ENCODE measurements at places on chromosomes 5 and 9.

DNA sequence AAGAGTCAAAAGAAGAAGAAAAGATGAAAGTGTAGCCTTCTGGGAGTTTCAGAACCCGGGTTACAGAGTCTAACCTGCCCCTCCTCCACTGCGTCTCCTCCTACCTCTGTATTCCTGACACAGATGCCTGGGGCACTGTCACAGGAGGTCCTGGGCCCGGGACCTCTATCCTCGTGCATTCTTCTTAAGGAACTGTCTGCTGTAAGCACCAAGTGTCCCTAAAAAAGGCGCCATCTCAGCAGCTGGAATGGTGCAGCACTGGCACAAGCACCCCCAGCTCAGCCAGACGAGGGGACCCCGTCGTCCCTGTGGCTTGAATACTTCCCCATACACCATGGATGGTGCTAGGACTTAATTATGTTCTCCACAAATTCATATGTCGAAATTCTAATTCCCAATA is 35.8 kb upstream of the MVB12B start:
- DNase-seq = no peak

DNA sequence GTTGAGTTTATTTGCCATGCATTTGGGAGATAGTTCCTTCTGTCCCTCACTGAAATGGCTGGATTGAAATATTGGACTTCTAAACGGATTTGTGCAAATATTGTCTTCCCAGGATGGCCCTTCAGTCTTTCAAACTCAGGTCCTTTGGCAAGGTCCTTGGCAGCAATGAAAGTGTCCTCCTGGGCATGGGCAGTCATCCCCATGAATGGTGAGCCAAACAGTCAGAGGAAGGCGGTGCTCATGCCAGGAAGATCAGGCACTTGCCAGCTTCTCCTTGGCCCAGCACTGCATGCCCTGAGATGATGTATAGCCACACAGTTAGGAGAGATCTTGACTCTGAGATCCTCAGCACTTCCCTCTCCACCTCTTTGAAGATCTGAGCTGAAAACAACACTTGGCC is 221.4 kb upstream of the KLF4 start:
- DNase-seq = no peak

DNA sequence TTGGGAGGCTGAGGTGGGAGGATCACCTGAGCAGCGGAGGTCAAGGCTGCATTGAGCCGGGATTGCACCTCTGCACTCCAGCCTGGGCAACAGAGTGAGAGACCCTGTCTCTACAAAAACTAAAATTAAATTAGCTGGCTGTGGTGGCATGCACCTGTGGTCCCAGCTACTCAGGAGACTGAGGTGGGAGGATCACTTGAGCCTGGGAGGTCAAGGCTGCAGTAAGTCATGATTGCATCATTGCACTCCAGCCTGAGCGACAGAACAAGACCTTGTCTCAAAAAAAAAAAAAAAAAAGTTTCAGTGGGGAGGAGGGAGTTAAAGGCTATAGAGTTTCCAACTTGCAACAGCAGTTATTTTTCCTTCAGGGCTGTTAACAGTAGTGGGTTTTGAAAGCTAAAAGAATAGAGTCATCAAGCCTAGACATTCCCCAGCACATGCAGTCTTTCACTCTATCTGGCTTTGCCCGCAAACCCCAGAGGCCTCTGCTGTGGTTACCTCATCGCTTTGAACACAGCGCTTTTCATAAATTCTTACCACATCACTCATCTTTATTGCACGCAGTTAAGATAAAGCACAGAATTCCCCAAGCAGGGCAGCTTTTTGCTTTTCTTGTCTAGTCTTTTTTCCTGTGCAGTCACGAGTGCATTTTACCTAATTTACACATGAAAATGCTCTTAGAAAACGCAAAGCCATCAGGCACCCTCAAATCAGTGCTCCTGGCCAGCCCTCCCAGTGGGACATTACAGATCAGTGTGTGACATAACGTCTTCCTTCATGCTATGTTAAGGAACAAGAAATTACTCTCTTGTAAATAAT is 8.7 kb upstream of the SLC2A8 start:
- peak; percentile 85 for DNase-seq

- DNase-seq = no peak
These were observed 3.7 kb upstream of the RNF44 start for GRCh38 chr5:176540956-176541337.

GRCh38 chr9:131739133-131739958 is 530 bp downstream of the RAPGEF1 start:
- peak; percentile 55 for DNase-seq

GRCh38 chr9:89863837-89864236 is 259.0 kb downstream of the GADD45G start:
- no peak for DNase-seq

DNA sequence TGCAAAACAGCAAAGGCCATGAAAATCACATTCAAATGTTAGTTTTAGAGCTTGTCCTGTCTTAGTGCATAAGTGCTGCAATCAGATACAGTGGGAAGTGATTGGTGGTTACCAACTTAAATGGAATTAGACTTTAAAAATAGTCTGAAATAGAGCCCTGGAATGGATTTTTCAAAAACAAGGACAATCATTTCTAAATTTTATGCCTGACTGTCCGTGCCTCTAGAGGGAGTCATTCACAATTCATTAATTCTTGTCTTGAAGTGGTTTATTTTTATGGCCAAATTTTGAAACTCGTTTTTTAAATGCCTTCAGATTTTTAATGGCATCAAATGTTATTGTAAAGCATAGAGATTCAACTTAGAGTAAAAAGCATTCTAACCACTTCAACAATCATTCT is 561.8 kb upstream of the DAB2 start:
- DNase-seq = no peak

GRCh38 chr9:107323836-107324585 is 40.9 kb downstream of the RAD23B start:
- no peak for DNase-seq

DNA sequence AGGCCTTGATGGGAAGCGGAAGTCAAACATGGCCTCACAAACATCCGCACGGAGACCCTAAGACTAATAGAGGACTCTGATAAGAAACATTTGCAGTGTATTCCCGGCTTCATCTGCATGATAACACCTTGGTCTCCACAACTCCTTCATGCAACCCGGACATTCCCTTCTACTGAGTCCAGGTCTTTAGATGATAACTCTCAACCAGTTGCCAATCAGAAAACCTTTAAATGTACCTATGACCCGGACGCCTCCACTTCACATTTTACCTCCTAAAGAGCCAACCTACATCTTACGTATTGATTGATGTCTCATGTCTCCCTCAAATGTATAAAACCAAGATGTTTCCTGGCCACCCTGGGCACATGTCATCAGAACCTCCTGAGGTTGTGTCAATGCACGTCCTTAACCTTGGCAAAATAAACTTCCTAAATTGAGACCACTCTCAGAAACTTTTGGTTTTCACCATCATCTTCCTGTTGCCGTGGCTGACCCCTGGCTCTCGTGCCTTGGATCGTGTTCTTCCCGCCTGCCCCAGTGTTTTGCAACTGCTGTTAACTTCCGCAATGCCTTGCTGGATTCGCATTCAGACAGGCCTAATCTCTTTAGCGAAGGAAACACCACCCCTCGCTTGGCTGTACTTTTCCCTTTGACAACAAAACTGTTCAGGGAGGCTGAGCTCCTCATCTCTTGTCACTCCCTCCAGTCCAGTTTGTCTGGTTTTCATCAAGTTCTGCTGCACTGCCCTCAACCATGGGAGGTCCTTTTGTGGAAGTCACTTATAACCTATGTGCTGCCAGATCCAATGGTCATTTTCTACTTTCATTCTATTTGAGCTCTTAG is 1.1 kb upstream of the DAP start:
- DNase-seq = peak; percentile 24

DNA sequence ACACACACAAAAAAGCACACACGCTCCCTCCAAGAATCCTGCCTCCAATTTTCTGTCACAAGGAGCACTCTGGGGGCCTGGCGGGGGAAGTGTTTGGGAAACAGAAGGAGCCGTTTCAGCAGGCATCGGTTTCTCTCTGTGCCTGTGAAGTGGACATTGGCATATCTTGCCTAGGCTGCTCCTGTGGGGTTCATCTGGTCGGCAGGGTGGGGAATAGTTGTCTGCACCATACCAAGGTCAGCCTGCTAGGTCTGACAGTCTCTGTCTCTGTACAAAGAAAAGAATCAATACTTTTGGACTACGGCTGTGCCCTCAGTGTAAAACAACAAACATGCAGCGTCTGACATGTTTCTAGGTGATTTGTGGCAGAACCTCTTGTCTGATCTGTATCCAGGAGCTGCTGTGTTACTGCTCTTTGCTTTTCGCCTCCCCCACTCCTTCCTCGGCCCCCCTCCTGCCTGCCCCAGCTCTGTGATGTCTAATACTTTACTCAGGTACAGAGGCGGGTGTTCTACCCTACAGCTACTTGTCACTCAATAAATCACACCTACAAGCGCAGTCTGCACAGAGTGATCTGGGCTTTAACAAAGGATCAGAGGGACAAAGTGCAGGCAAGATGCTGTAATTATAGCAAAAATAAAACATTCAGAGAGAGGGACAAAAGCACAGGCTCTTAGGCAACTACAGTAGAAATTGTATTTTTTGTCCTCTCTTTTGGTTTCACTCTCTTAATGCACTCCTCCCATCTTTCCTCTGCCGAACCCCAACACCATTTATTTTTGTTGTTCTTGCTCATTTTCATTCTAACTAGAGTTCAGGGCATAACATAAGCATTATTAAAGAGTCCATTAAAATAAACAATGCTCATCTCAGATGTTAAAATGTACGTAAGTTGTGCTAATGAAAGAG is 216.7 kb downstream of the BNC2 start:
- DNase-seq = no peak

- DNase-seq = no peak
These were observed 12.1 kb downstream of the NR4A3 start for GRCh38 chr9:99833735-99834134.

DNA sequence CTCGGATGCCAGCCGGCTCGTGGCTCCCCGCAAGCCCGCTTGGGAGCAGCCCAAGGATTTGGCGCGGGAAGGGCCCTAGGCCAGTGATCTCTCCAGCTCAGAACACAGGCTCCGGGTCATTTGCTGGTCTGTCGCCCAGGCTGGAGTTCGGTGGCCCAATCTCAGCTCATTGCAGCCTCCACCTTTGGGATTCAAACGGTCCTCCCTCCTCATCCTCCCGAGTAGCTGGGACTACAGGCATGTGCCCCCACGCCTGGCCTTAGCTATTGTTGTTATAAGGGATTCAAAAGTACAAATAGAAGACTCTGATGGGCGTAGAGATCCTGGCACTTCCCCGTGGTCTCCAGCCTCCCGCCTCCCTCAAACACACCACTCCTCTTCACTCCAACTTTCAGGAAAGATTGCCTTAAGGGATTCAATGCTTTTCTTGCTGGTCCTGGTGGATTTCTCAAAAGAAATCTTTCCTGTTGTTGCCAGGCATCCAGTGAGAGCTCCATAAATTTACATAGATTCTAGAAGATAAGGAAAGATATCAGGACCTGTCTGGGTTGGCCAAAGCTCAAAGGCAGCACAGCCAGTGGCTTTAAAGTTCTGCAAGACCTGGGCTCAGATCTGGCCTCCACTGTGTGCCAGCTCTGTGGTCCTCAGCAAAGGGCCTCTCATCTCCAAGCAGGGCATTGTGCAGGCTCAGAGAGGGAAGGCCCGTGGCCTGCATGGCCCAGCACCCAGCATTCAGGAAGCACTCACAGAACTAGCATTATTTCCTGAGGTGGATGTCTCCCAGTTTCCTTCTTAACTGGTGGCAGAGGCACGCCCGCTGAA is 1.0 kb downstream of the AIF1L start:
- DNase-seq = no peak

DNA sequence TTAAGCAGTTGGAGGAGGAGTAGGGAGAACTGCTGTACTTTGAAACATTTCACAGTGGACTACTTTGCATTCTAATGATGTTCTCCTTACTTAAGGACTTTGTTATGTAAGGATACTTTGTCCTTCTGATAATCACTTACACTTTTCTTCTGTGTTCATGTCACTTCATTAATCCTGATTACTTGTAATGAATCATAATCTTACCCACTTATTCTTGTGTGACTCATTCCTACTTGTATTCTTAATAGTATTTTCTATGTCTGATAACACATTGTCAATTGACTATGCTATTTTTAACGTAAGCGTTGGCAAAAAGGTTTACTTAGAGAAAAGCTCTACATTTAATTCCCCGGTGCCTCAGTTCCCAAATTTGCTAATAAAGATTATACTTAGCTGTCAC is 63.8 kb downstream of the GHR start:
- no peak for DNase-seq

- peak; percentile 75 for DNase-seq
These were observed 35.9 kb upstream of the ARSB start for GRCh38 chr5:79020861-79021561.

DNA sequence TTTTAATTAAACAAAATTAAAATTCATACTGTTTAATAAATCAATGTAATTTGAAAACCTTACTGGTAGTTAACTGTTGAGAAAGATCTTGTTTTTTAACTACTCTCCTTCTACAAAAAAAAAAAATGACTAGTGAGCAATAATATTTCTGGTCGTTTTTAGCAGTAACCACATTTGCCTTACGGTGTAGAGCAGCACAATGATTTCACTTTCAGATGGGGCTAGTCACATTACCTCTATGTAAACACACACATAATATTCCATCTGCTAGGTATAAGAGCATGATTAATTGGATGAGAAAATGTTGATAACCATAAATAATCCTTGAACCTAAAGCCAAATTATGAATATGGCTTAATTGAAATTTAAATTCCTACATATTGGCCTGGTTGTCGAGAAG is 198.1 kb downstream of the CHSY3 start:
- no peak for DNase-seq

DNA sequence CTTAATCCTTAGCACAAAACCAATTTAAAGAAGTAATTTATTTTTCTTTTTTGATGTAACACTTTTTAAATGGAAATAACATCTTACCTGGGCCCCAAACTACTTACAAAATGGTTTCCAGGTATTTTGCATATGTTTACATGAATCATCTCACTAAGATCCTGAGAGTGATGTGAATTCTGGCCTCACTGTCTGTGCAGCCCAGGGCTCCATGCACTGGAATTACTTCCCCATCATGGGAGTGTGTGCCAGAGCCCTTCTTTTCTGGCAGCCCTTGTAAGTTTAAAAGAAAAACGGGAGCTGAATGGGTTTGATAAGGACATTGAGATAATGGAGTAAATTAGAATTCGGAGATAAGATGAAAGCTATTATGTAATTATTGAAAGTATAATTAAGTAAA is 12.2 kb upstream of the F2R start:
- no peak for DNase-seq
